ENCODE measurements at places on chromosomes 1 and 21.

DNA sequence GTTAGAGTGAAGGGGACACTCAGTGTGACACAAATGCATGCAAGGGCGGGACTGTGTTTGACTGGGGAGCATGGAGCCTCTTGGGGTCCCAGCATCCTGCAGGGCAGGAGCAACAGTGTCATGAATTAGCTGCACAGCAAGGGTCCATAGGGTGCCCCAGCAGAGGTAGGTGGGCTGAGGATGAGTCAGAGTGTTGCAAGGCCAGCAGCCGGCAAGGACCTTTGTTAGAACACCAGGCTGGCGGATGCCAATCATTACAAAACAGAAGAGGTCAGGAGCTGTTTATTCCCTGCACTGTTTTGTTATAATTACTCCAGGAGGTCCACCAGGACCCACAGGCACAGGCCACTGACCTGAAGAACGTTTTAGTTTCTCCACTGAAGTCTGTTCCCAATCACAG, 362.2 kb upstream of the DUSP10 start:
- no peak for DNase-seq

DNA sequence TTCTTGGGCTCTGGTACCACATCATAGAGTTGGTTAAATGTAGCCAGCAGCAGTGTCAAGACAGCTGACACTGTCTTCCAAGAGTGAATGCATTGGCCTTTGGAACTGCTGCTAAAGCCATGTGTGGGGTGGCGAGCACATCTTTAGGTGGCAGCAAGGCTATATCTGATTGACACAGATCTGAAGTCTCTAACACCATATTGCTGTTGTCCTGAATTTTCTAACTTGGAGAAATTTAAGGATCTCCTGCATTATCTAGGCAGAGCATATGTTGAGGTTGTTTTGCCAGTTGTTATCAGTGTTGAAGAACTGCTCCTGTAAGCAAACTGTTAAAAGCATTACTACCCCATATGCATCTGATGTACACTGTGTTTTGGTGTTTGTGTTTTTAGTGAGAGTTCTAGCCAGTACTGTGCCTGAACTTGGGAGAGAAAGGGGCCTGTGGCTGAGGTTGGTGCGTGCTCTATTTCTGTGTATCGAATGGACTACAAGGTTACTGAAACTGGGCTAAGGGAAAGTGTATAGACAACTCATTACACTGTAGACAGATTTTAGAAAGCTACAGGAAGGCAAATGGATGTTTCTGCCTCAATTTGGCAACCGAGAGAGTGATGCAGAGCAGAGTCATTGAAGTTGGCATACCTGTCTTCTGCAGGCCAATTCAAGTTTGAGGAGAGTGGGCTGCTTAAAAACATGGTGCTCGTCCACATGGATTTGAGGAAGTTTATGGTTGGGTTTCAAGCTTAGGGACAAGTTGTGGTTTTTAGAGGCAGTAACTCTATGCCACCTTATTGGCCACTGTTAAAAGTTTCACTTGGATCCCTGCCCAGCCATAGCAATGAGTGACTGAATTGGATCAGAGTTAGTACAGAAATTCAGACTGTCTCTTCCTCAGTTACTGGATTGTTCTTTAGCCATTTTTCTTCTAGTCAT, 16.9 kb downstream of the DYRK3 start:
- no peak for DNase-seq

DNA sequence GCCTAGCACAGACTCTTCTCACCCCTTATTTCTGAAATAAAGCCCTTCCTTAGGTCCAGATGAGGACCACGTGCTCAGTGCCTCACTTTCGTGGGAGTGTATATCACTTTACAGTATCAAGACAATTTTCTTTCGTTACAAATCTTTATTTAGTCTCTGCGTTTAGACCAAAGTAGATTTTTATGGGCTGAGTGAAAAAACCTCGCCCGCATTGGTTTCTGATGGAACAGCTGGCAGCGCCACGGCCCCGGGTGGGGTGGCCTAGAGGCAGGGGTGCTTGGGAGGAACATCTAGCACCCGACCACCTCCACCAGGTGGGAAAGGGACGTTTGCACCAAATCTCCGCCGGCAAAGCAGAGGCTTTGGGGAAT, 7.6 kb downstream of the SIM2 start:
- no peak for DNase-seq

- no peak for DNase-seq
Observed at GRCh38 chr1:119884711-119885110, 11.6 kb downstream of the ADAM30 start.

DNA sequence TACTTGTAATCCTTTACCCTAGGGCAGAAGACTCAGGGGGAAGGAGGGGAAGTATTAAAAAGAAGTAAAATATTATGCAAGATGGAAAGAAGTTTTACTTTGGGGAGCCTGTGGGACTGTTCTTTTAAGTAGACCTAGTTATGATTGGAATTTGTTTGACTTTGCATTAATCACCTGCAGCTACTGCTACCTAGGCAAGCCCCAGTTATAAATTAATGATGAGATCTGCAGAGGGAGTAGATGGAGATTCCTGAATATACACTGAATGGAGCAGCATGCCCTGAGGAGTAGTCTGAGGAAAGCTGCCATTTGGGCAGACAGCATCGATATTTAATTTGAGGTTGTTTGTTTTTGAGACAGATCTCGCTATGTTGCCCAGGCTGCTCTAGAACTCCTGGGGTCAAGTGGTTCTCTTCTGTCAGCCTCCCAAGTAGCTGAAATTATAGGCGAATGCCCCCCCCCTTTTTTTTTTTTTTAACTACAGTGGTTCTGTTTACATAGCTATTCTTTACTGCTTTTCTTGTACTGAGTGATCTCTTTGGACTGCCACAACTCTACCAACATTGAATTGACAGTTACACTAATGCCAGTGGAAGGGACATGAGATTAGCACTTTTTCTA, 81.4 kb upstream of the SERTAD4 start:
- no peak for DNase-seq

DNA sequence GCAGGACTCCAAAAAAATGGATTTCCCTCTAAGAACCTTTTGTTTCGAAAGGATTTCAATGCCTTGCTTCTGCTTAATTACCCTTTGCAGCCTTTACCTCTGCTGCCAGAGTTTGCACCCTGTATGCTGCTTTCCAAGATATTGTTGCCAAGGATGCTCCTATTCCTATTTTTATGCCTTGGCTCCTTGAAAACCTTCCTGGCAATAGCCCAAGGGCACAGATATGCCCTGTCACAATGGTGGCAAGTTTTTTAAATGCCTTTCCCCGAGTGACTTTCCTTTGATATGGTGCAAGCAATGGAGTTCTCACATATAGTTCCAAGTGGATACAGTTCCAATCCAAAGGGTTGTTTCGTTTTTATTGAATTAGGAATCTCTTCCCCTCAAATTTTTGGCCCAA, 1983.0 kb downstream of the MRPL39 start:
- no peak for DNase-seq

DNA sequence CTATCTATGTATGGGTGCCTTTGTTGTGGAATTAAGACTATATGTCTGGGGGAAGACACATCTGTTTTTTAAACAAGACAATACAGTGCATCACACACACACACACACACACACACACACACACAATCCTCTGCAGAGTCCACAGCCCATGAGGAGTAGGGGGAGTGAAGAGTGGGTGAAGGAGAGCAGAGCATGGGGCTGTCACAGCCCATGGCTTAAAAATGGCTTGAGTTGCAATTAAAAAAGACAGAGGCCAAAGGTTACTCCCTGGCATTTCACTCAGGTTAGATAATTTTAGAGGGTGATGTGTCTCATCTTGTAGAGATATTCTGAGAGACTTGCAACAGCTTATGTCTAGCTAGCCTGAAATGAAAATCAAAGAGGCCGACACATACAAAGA, 176.5 kb upstream of the PLXNA2 start:
- DNase-seq, result no peak

- no peak for DNase-seq
Observed at GRCh38 chr1:232793944-232794343, 11.3 kb upstream of the MAP10 start.

GRCh38 chr1:218585511-218586184, 240.5 kb downstream of the TGFB2 start:
- no peak for DNase-seq

DNA sequence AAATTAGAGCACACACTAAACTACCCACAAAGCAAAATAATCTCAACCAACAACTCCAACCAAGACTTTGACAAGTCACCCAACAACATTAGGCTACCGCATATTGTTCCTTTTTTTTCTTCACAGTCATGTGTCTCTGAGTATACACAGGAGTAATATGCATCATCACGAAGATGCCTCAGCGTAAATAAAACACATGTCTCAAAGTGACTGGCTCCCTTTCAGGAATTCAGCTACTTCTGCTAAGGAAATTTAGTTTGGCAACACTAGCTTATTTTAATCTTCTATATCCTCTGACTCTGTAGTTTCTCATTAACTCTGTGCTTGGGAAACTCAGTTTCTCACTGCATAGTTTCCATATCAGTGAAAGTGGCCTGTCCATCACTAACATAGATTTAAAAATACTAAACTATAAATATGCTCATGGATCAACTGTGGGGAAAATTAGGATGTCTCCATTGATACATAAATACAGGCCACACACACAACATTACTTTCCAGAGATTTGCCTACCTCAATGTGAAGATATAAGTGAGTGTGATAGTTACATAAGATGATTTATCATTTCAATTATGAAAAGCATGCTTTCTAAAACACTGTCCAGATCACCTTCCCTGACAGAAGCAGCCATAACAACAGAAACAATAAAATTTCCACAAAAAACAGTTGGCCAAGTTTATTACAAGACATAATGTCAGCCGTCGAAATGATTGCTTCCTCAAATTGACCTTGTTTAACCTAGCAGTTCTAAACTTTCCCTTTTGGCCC, 113.2 kb downstream of the PTGER3 start:
- no peak for DNase-seq

DNA sequence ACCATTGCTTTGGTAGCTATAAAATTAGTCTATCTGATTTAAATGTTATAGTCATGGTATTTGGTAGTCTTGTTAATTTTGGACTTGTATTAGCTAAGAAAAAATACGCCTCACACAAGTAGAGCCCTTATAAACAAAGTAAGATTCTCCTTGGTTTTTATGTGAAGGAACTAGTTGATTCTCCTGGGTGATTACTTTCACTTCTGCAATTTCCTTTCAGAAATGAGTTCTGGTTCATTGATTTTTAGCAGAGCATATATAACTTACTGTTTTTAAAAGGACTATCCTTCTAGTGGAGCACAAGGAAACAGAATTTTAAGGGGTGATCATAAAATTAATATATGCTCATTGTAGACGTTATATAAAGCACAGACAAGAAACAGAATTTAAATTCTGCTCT, 120.1 kb downstream of the BACH1 start:
- DNase-seq, result no peak

GRCh38 chr1:181134543-181135436, 46.3 kb downstream of the IER5 start:
- DNase-seq, result no peak

- DNase-seq, result no peak
Observed at GRCh38 chr1:25699500-25700143, 83.0 kb downstream of the MAN1C1 start.

- DNase-seq, result no peak
Observed at GRCh38 chr1:212959266-212960220, 9.2 kb downstream of the VASH2 start.

GRCh38 chr1:247576514-247576913, 11.6 kb upstream of the OR2G2 start:
- DNase-seq, result no peak

DNA sequence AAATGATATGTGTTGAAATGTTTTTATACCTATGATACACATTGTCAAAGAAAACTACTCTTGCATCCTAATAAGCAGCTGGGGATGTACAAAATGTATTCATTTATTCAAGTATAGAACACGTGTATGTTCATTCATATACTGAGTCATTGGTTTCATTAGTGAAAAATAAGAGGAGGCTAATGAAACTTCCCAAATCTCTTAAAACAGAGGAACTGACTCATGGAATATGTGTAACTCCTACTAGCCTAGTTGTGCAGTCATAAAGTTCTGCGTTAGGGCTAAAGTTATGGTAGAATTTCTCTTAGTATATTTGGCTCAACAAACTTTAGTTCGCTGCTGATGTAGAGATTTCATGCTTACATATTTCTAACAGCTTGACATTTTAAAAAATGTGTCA, 441.6 kb downstream of the NCAM2 start:
- no peak for DNase-seq

DNA sequence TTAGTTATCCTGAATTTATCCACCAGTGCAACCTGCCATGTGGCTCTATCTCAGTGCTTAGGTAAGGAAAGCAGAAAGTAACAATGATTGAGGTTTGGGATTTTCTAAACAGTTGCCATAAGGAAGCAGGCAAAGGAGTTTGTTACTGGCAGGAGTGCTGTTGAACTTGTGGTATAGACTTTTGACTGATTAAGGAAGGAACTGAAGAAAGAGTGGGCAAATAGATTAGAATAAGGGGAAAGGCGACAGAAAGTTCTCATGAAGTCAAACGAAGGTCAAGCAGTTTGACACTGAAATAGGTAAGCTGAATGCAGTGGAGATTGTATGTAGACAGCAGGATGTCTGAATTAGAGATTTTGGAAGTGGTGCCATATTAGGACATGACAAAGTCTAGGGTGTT, 24.2 kb upstream of the CR2 start:
- no peak for DNase-seq
